ENCODE measurements at places on chromosomes 13 and 19.
A peak's percentile ranks its signal among the peaks of the same experiment; 100 is the strongest.

DNA sequence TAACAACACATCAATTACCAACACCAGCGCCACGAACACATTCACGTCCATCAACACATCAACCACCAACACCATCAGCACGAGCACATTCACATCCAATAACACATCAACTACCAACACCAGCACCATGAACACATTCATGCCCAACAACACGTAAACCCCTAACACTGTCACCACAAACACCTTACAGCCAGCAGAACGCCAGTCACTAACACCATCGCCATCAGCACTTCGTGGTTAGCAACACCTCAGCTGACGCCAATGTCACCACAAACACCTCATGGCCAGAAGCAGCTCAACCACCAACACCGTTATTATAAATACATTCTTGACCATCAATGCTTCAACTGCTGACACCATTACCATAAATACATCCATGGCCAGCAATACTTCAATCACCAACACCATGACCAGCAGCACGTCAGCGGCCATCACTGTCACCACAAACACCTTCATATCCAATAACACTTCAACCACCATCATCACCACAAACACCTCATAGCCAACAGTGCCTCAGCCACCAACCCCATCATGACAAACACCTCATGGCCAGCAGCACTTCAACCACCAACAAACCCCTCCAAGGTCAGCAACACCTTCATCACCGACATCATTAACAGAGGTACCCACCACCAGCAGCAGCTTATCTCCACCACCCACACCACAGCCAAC, 9.4 kb downstream of the FCER2 start:
- DNase-seq, result no peak

DNA sequence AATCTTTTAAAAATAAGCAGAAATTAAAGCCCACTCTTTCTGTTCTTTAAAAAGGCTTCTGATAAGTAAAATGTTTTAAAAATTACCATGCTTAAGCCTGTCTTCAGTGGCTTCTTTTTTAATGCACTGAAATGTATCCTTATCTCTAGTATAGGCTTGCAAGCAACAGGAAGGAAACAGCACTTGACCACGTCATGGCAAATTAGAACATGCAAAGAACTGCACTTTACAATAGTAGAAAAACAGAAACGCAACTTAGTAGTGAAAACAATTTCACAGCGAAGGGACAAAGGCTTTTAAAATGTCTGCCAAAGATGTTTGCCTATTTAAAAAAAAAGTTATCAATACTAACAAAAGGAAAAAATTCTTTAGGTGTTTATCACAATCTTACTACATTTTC, 36.3 kb downstream of the ELF1 start:
- no peak for DNase-seq

- no peak for DNase-seq
Measured at GRCh38 chr13:34507630-34508029, 434.4 kb upstream of the NBEA start.

- no peak for DNase-seq
Measured at GRCh38 chr19:3420909-3421619, 54.7 kb downstream of the NFIC start.

GRCh38 chr19:32519023-32519422, 62.0 kb upstream of the PDCD5 start:
- DNase-seq, result no peak

- DNase-seq, result no peak
Measured at GRCh38 chr19:10454267-10454666, 33.9 kb downstream of the PDE4A start.

GRCh38 chr13:52936806-52937205, 88.4 kb upstream of the PCDH8 start:
- DNase-seq, result no peak

GRCh38 chr19:16922592-16922934, 33.8 kb downstream of the F2RL3 start:
- DNase-seq, result no peak

- no peak for DNase-seq
Measured at GRCh38 chr13:70473907-70474306, 365.7 kb upstream of the KLHL1 start.

DNA sequence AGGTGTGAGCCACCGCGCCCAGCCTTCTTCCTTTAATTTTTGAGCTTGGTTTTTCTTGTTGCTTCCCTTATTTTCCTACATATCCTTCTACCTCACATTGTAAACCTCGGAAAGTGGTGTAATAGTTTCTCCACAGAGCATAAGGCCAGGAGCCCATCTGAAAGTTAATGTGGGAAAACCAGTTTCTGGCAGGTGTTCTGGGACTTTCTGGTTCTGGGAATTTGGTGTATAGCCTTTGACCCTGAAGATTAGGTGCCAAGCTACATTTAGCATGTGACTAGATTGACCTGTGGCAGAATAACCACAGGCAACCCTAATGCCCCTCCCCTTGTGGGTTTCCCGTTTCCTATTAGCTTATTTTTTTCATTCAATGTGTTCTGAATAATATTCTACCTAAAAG, 8.7 kb downstream of the POP4 start:
- DNase-seq, result no peak

DNA sequence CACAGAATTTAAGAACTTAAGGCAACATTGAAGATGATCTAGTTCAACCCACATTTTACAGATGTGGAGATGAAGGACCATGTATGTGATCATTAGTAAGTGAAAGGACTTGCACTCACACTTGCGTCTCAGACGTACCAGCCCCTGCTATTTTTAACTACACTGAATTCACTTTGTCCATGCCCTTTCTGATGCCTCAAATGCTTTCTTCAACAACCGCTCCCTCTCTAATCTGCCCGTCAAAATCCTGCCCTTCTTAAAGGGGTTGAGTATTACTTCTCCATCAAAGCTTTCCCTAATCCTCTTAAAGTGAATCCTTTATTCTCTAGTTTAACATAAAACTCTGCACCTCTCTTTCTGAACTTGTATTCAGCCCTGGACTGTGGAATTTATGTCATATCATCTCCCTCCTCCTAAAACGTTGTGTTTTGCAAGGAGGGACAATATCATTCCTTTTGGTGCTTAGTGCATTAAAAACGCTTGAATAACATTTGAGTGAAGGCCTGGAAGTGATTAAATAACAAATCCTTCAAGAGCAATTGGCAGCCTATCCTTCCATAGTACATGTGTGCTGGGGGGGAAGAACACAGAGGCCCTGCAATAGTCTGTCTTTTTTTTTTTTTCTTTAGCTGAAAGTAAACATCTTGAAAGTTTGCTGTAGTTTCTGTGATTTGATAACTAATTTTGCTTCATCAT, 493.3 kb downstream of the LMO7 start:
- no peak for DNase-seq

- no peak for DNase-seq
Measured at GRCh38 chr13:93344048-93344705, 117.6 kb downstream of the GPC6 start.

GRCh38 chr19:1310853-1311180, 25.1 kb downstream of the EFNA2 start:
- no peak for DNase-seq

DNA sequence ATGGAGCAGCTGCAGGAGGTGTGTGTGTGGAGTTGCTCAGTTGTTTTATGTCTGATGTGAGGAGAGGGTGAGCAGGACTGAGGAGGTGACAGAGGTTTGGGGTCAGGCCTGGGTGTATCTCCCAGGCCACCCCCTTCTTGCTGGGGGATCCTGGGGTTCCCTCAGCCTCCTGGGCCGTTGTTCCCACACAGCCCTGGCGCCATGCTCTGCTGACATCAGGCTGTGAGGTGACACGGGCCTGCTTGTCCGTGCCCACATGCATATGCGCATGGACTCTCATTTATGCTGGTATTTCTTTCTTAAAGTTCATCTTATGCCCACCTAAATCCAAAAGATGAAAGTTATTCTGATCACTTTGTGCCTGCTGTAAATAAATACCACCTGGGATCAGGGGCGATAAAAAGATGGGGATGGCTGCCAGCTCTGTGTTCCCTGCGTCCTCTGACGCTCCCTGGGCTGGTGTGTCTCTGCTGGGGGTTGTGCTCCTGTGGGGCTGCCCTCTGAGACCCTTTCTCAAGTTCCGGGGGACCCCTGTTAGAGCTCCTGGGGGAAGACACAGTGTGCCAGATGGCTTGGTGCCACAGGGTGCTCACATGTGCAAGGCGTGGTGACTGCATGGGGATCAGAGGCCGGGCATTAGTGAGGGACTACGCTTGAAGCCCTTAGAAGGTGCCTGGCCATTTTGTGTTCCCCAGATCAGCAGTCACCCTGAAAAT, 12.6 kb downstream of the NAXD start:
- DNase-seq, result no peak

DNA sequence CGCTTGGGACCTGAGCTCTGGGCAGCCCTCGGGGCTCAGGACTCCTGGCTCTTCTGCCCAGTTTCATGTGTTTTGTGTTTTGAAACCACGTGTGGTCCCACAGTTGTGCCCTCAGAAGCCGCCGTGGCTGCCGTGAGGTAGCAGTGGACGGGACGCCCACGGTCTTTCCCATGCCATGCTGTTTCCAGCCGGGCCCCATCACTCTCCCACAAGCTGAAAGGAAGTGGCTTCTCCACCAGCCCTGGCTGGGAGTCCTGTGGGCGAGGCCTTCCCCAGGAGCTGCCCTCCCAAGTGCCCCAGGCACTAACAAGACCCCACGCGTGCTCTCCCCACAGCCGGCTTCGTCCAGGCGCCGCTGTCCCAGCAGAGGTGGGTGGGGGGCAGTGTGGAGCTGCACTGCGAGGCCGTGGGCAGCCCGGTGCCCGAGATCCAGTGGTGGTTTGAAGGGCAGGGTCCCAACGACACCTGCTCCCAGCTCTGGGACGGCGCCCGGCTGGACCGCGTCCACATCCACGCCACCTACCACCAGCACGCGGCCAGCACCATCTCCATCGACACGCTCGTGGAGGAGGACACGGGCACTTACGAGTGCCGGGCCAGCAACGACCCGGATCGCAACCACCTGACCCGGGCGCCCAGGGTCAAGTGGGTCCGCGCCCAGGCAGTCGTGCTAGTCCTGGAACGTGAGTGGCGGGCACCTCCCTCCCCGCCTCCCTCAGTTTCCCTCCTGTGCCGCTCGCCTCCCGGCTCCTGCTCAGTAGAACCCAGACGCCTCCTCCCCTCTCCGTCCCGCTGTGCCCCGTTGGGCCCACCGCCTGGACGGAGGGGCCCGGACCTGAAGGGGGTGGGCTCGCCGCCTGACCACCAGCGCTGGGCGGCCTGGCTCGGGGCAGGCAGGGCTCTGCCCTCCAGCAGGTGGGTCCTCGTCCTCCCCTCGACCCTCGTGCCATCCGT, 5.3 kb downstream of the BSG start:
- DNase-seq, result no peak

DNA sequence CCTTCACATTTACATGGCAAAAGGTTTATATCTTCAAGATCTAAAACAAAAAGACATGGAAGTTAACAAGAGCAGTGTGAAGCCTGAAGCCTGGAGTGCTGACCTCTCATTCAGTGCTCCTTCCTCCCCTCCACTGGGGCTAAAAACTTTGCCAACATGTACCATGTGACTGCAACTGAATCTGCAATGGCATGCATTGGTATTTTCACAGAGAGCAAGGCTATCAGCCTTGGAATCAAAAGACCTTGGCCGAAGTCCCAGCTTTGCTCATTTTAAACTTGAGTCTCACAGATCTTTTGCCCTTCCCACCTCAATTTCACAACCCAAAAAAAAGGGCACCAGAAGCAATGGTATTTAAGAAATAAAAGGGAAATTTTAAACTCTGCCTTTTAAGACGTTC, 325.1 kb downstream of the DCT start:
- DNase-seq, result no peak

GRCh38 chr13:99228737-99229691, 28.4 kb downstream of the UBAC2 start:
- no peak for DNase-seq

DNA sequence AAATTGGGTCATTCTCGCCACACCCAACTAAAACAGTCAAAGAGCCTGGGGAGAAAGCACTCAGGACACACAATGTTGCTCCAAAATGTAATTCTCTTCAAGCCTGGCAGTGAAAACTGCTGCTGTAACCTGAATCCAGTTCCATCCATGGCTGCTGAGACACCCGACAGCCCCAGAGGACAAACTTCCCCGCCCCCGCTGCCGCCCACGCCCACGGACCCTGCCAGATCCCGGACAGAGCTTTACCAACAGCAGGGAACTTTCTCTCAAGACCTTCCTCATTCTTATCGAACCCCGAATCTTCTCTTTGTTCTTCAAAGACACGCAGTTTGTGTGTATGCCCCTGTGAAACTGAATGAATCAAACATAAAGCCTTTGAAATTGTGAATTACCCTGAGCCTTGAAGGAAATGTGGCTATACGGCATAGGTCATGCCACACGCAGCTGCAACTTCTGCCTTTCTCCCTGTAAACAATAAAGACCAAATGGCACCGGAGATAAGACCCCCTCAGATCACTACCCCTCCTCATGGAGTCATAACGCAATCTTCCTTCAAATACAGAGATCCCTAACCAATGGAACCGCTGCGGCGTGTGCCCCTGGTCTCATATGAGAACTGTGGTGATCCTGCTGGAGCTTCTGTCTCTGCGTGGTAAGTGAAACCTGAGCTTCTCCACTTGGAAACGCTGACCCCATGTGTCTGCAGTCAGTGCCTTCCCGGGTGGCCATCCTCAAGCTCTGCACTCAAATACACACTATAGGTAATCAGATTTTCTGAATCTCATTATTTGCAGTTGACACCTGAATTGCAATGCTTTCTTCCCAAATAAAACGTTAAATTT, 4.8 kb upstream of the LAMP1 start:
- no peak for DNase-seq

- no peak for DNase-seq
Measured at GRCh38 chr19:8835877-8836276, 3.7 kb downstream of the MBD3L1 start.

DNA sequence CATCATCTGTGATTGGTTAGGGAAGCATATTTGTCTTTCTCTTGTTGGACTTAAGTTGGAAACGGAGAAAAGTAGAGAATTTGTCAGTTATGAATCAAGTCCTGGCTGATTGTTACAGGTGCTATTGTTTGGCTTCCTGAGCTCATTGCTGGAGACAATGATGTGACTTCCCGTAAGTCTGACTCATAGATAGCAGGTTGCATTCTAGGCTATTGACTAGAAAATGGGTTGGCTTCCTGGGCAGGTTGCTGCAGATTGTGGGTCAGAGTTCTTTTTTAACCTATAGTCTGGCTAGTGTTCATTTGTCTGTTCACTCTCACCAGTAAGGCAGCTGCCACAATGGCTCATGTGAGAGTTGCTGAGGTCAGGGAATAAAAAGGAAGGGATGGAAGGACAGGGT, 101.5 kb downstream of the CCNA1 start:
- no peak for DNase-seq

DNA sequence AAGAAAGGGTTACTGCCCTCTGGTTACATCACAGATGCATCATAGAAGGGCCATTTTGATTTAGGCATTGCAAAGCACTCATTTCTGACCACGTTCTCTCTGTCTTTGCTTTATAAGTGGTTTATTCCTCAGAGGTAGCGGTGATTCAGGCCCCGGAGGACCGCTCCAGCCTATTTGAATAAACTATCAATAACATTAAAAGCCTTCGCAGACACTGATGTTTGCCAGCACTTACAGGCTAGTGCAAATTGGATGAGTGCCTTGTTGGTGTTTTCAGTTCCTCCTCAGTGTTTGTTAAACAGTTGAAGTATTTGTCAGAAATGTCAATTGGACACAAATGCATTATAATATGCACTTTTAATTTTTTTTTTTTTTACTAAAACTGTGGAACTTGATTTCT, 120.2 kb downstream of the RXFP2 start:
- DNase-seq, result peak; percentile 22
